Immature natural killer cell (primary cell): ENCODE measurements at places on chromosomes 13 and 19. TPM values are rescaled to one million over a fixed set of nuclear protein-coding genes. Genes with fewer than 3 reads are reported as not detected.

The ACER1 gene
- polyA plus RNA-seq = 0.54 TPM

DNA sequence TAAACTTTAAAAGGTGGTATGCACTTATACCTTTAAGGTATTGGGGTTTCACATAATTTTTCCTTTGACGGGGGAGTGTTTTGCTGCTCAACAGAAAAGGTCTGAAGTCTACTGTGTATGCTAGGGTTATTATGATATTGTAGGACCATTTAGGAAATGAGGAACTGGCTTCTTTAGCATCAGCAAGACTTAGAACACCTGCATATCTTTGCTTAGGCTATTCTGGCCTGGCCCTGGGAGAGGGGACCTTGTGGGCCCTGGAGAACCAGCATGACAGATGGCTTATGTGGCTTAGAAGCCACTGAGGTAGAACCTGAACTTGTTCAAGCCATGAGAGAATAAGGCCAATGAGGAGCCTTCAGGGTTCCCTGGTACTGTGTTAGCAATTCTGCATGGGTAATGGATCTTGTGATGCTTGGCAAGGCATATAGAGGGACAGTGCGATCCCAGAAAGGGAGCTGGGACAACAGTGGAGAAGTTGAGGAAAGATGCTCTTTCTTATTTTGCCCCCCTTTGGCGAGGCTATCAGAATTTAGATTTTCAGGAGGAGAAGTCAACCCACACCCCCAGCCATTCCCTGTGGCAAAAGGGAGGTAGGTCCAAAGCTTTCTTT lies 4.3 kb downstream of the RGCC start:
- H3K4me3 ChIP-seq = peak overlapping the region; percentile 36
- peak overlapping the region; percentile 26 for H3K27ac ChIP-seq
- peaks cover 35% of the 10 kb centered on the region for H3K27me3 ChIP-seq
- peaks cover 68% of the 10 kb centered on the region for H3K4me1 ChIP-seq

The CLDN10 gene
- not detected for polyA plus RNA-seq

The SPACA4 gene
- not detected for polyA plus RNA-seq

DNA sequence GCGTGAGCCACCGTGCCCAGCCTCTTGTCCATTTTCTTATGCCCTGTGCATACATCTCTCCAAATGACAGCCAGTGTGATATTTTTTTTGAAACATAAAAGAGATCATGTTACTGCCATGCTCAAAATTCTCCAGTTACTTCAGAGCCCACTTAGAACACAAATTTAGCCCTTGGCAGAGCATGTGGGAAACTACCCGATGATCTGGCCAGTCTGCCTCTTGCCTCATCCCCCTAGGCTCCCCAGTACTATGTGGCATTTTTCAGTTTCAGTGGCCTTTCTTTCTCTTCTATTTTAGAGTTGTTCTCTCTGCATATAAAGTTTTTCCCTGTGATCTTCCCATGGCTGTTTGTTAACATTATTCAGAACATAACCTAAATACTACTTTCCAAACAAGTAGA lies 323.0 kb downstream of the GPC5 start:
- no peak overlapping the region for H3K27ac ChIP-seq
- DNase-seq = no peak
- H3K27me3 ChIP-seq = no peaks in the 10 kb centered on the region

DNA sequence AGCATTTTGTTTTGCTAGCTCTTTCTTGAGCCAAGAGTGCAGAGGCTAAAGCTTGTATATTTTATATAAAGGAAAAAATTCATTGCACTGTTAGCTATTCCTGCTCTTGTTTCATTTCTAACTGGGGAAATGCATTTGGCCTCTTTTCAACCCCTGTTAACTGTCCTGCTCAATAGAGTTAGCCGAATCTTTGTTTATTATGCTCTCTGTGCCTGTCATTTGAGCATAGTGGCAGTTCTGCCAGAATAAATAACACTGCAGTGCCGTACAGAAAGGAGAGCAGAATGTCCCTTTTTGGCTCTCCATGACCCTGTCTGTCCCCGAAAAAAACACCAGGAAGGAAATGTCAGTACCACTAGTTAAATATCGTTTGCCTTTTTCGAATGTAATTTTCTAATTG lies 350.8 kb downstream of the MYO16 start:
- H3K27me3 ChIP-seq = peaks cover 2% of the 10 kb centered on the region
- no peaks in the 10 kb centered on the region for H3K36me3 ChIP-seq
- H3K27ac ChIP-seq = no peak overlapping the region
- H3K4me1 ChIP-seq = no peaks in the 10 kb centered on the region
- H3K4me3 ChIP-seq = no peak overlapping the region

The PRR36 gene
- polyA plus RNA-seq = not detected

The DPF1 gene
- polyA plus RNA-seq = not detected

DNA sequence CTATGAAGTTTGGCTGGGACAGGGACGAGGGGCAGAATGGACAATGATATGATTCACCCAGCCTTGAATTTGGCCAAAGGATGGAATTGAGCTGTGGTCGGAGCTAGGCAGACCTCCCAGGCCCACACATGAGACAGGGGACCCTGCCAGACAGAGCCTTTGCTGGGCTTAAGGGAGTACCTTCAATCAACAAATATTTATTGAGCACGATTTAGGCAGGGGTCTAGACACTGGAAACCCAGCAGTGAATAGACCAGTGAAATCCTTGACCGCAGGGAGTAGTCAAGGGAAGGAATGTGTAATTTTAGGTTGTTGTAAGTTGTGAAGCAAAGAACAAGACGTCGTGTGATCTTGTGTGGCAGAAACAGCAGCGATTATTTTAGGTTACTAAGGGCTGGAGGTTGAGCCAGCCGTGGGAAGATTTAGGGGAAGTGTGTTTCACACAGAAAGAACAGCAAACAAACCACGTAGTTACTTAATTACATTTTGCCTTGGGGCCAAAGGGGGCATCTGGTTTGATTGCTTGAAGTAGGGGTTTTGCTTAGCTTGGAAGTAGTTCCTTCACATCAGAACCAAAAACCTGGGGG lies 16.9 kb upstream of the AP1M2 start:
- H3K27ac ChIP-seq = peak overlapping the region; percentile 98
- peaks cover 8% of the 10 kb centered on the region for H3K27me3 ChIP-seq
- H3K4me3 ChIP-seq = peak overlapping the region; percentile 99
- peak; percentile 66 for DNase-seq
- H3K4me1 ChIP-seq = peaks cover 44% of the 10 kb centered on the region

The DZIP1 gene
- not detected for polyA plus RNA-seq

GRCh38 chr13:94327318-94327717 lies 152.2 kb downstream of the DCT start:
- no peaks in the 10 kb centered on the region for H3K27me3 ChIP-seq
- DNase-seq = peak; percentile 34
- H3K4me3 ChIP-seq = peak overlapping the region; percentile 76
- peaks cover 4% of the 10 kb centered on the region for H3K36me3 ChIP-seq
- peak overlapping the region; percentile 85 for H3K27ac ChIP-seq

DNA sequence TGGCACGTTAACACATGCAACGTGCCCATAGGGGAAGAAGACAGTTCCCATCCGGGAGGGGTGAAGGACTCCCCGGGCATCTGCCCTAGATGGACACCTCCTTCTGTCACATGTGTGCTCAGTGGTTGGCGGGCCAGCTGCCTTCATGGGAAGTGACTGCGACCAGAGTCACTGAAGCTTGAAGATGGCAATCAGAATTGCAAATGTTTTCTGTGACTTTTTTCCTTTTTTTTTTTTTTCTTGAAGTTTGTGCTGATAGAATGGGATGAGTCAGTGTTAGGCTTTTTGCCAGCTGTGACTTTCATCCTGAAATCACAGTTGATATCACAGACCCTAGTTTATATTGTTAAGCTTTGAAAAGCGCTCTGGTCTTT lies 109.2 kb upstream of the MCF2L start:
- no peak for DNase-seq
- peaks cover 42% of the 10 kb centered on the region for H3K36me3 ChIP-seq
- H3K27me3 ChIP-seq = no peaks in the 10 kb centered on the region
- H3K4me3 ChIP-seq = no peak overlapping the region
- no peaks in the 10 kb centered on the region for H3K4me1 ChIP-seq

GRCh38 chr19:12665671-12666264 lies 774 bp downstream of the MAN2B1 start:
- peak overlapping the region; percentile 95 for H3K27ac ChIP-seq
- peaks cover 5% of the 10 kb centered on the region for H3K36me3 ChIP-seq

The SULT2A1 gene
- polyA plus RNA-seq = not detected

DNA sequence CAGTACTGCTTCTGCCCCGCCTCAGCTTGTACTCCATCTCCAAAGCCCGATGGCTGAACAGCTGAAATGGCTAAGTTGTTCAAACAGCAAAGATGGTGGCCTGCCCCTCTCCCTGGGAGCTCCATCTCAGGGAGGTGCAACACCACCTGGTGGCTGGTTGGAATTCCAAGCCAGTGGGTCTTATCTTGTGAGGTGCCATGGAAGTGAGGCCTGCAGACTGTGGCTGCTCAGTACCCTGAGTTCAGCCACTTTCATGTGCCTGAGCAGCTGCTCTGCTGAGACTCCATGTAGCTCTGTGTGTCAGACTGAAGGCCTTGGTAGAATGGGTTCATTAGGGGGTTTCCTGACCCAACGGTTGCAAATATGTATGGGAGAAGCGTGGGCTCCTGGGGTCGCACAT lies 67.3 kb upstream of the SPRY2 start:
- H3K36me3 ChIP-seq = peaks cover 37% of the 10 kb centered on the region
- no peak for DNase-seq
- H3K27me3 ChIP-seq = peaks cover 13% of the 10 kb centered on the region
- no peak overlapping the region for H3K4me3 ChIP-seq
- H3K27ac ChIP-seq = peak overlapping the region; percentile 20
- H3K4me1 ChIP-seq = peaks cover 47% of the 10 kb centered on the region

The SYNGR4 gene
- not detected for polyA plus RNA-seq

DNA sequence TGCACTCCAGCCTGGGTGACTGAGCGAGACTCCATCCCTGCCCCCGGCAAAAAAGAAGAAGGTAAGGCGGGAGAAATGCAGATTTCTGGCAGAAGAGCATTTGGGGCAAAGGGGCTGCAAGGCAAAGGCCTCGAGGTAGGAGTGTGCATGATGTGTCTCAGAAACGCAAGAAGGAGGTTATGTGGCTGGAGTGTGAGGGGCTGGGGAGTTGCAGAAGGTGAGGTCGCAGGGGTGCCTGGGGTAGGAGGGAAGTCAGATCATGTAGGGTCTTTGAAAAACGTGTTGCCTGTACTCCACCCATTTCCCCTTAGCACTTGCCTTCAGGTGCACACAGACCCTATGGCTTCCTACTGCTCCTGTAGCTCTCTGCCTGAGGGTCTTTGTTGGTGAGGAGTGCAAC lies 29.9 kb downstream of the KCTD15 start:
- H3K27me3 ChIP-seq = peaks cover 2% of the 10 kb centered on the region
- DNase-seq = no peak
- H3K4me1 ChIP-seq = no peaks in the 10 kb centered on the region
- no peak overlapping the region for H3K27ac ChIP-seq
- no peak overlapping the region for H3K4me3 ChIP-seq

DNA sequence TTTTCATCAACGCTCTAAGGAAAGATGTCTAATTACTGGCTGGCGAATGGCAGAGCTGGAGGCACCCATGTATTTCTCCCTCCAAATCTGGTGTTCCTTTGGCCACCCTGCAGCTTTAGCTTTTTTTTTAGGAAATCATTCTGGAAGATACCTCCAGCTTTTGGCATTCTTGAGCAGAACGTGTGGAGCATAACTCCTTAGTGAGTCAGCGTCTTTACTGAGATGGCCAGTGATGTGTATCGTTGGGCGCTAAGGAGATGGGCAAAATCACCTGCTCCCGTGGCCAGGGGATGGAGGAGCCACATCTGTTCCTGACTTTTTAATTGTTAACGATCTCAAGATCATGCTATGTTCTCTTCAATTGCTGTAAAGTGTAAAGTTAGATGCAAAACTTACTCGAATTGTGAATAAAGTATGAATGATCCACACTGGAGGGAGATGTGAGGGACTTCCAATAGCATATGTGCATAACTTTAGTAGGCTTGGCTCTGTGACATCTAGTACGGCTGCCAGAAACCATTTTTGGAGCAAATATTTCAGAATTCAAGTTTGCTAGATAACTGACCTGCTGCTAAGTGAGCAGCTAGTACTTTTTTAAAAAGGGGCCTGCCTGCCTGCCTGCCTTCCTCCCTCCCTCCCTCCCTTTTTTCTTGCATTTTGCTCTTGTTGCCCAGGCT lies 24.4 kb upstream of the C1QTNF9 start:
- H3K4me3 ChIP-seq = no peak overlapping the region
- H3K4me1 ChIP-seq = peaks cover 35% of the 10 kb centered on the region
- H3K27me3 ChIP-seq = no peaks in the 10 kb centered on the region
- H3K27ac ChIP-seq = no peak overlapping the region
